ENCODE measurements at places on chromosomes 11 and 22.

GRCh38 chr11:31487848-31488247 lies 21.6 kb downstream of the IMMP1L start:
- ATAC-seq, result peak; percentile 75

DNA sequence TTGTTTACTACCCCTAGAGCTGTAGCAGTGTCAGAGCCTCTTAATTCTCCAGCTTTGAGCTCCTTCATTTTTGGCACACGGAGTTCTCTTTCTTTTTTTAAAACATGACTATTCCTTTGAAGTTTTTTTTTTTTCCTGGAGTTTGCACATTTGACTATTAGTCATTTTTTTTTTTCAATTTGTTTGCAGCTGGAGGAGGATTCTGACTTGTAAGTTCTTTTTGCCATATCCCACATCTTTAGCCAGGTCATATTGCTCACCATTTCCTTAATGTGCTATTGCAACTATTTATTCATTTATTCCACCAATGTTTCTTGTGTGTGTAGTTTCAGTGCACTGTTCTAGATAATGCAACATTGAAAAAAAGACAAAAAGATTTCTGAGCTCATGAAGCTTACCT lies 166.3 kb upstream of the ARHGAP20 start:
- ATAC-seq, result no peak

- ATAC-seq, result no peak
These were observed 213.9 kb upstream of the ISX start for GRCh38 chr22:34851918-34852662.

DNA sequence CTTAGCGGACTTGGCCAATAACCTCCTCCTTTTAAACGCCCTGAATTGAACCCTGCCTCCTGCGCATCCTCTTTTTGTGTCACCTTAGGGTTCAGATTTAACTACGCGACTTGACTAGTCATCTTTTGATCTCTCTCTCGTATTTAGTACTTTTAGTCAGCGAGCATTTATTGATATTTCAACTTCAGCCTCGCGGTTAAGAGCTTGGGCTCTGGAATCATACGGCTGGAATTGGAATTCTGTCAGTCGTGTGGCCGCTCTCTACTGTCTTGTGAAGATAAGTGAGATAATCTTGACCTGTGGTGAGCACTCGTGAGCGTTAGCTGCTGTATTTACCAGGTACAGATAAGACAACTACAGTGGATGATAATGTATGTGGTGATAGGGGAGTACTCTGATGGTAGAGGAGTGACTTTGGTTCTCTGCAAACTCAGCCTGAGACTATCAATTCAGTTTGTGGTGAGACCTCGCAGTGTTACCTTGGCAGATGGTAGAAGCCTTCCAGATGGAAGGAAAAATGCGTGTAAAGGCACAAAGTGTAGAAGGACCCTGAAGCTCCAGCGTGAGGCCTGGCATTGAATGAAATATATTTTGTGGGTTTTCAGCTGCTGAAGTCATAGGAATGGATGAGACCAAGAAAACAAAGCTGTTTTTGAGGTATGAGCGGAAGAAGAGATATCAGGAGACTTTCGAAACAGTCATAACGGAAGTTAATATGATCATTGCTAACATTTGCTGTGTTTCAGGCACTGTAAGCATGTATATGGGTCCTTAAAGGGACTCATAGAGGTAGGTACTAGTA lies 682 bp downstream of the ATM start:
- ATAC-seq, result peak; percentile 4

DNA sequence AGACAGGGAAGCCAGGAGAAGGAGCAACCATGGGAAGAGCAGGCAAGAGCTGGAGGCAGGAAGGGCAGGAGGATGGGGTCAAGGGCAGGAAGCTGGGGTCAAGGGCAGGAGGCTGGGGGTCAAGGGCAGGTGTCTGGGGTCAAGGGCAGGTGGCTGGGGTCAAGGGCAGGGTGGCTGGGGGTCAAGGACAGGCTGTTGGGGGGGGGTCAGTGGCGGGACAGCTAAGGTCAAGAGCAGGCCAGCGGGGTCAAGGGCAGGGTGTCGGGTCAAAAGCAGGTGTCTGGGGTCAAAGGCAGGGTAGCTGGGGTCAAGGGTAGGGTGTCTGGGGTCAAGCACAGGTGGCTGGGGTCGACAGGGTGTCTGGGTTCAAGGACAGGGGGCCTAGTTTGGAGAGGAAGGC lies 24.2 kb downstream of the CPT1A start:
- no peak for ATAC-seq

Measured in SK-N-SH treated with all-trans-retinoic acid at 6 μM for 48 hours (cell line).